ENCODE measurements at places on chromosomes 16 and 17.

GRCh38 chr16:62445909-62446308 is 409.7 kb upstream of the CDH8 start:
- no peak for DNase-seq

DNA sequence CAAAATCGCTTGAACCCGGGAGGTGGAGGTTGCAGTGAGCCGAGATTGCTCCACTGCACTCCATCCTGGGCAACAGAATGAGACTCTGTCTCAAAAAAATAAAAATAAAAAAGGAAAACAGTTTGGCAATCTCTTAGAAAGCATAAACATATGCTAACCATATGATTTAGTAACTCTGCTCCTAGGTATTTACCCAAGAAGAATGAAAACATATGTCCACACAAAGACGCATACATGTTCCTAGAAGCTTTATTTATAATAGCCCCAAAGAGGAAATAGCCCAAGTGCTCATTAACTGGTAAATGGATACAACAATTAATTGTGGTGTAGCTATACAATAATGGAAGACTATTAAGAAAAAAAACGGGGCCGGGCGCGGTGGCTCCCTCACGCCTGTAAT is 18.5 kb upstream of the CDH1 start:
- DNase-seq = no peak

GRCh38 chr17:69461951-69462369 is 47.5 kb downstream of the MAP2K6 start:
- no peak for DNase-seq

DNA sequence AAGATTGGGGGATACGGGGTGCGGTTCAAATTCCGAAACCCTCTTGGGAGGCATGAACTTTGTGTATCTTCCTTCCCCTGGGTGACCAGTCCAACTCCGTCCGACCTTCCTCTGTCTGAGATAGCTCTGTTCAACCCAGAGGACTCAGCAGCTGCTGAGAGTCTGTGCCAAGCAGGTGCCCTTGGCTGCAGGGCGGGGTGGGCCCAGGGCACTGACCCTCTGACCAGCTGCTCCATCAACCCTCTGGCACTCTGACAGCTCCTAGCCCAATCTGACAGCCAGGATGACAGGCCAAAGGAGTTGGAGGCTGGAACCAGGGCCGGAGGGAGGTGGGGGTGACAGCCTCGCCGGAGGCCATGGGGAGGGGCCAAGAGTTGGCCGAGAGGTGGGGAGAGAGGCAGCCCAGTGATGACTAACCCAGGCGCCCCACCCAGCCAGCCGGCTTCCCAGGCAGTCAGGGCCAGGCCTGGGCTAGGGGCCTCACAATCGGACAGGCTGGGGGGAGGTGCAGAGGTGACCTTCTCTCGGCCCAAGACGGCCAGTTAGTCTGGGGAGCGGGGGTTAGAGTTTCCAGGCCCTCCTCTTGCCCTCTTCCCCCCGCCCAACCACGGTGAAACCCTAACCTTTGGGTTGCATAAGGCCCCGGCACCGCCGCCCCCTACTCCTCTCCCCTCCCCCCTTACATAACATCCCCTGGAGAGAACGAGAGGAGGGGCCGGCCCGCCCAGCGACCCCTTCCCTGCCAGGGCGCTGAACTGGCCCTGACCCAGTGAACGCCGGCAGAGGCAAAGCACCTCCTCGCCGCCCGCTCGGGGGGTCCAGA is 5.0 kb upstream of the TLCD2 start:
- peak; percentile 90 for DNase-seq

- DNase-seq = no peak
These were observed 5.1 kb upstream of the HSBP1 start for GRCh38 chr16:83802554-83803205.

DNA sequence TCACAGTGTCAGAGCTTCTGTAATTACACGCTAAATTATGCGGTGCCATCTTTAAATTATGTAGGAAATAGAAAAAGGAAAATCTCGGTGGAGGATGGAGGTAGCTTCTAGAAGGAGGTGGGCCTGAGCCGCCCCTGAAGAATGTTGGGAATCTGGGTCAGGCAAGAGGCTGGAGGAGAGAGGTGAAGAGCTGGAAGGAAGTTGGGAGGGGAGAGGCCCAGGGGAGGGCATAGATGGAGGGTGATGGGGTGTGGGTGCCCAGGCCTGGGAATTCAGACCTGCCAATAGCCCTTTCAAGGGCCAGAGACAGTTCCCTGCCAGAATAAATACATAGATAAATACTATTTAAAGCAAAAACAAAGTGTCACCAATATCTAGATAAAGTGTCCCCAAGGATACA is 415.0 kb upstream of the HSBP1 start:
- no peak for DNase-seq

DNA sequence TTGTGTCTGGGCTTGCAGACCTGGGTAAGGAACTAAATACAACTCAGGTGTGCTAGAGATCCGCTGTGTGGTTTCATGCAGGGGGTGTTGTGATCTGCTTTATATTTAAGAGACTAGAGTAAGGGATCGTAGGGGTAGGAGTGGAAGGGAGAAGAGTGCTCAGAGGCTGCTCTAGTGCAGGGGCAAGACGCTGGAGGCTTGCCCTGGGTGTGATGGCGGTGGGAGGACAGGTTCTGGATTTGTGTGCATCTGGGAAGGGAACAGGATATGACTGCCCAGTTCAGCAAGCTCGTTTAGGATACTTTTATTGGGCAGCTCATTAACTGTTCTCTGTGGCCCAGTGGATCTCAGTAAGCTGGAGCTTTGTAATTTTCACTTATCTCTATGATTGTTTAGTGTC is 47.6 kb downstream of the RPTOR start:
- no peak for DNase-seq

- DNase-seq = peak; percentile 66
These were observed 56.3 kb downstream of the IL21R start for GRCh38 chr16:27458258-27458657.

DNA sequence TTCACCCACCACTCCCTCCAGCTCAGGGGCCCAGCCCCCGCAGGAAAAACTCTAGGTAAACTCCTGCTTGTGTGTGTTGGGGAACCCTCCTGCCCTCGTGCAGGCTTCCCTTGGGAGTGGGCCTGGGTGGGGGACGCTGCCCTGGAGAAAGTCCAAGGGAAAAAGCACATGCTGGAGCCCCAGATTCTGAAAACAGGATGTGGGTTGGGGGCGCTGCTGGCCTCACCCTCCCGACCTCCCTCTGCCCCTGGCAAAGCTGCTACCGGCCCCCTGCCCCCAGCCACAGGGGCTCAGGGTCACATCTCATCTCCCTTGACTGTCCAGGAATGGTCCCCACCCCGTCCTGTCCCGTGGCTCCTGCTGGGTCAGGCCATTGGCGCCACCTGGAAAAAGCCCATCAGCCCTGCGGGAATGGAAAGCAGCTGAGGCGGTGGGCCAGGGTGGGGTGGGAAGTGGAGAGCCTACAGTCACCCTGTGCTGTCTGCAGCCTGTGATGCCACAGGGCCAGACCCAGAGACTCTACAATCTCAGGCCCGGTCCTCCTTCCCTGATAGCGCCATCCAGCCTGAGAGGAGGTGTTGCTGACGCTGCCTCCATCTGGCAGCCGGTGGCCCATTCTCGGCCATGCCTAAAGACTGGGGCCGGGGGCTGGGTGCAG is 2.5 kb upstream of the GJD3 start:
- DNase-seq = no peak

- DNase-seq = no peak
These were observed 141.6 kb downstream of the RGS9 start for GRCh38 chr17:65278820-65279184.

- DNase-seq = no peak
These were observed 61.6 kb downstream of the SKAP1 start for GRCh38 chr17:48368352-48368908.

DNA sequence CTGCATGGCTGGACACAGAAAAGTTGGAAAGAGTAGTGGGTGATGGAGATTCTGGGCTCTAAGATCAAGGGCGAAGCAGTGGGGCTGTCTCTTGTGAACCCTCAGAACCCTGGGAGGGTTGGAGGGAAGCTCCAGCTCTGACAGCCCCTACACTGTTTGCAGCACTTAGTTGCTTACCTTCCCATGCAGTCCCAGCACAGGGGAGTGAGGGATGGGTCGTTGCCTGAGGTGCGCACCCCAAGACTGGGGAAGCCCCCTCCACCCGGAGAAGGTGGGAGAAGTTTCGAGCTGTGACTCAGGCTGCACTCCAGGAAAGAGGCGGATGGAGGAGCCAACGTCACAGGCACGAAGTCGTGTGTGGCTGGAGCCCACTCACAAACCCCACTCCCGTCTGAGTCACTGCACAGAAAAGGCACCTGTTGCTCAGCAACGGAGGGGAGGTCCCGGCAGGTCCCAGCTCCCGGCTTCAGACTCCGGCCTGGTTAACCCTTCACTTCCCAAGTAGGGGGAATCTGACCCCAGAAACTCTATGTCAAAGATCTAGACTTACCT is 60.1 kb downstream of the AIPL1 start:
- peak; percentile 37 for DNase-seq

DNA sequence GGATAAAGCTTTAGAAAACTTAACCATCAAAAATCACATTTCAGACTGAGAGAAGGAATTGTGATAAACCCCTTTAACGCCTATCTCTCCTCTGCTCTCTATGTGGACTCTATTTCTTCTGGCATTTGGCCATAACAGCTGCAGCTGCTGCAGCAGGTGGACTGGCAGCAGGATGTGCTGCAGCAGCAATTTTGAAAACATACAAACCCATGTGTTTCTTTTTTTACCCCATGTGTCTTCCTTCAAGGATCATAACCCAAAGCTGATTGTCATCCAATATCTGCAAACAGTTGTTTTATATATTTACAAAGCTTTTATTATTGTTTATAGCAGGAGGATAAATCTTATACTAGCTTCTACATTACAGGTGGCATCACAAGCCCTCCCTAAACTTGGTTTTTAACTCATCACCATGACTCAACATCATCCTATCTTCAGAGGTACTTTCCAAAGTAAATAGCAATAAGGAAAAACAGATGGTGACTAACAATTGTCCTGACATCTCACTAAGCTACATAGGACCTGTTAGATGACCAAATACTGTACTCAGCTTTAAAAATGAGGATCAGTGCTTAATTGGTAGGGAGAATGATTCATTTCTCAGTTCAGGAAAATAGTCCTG is 14.5 kb upstream of the KRTAP9-2 start:
- peak; percentile 58 for DNase-seq

GRCh38 chr17:49901460-49902331 is 53.8 kb upstream of the TAC4 start:
- no peak for DNase-seq

- DNase-seq = no peak
These were observed 42.2 kb downstream of the WWP2 start for GRCh38 chr16:69804297-69804696.

DNA sequence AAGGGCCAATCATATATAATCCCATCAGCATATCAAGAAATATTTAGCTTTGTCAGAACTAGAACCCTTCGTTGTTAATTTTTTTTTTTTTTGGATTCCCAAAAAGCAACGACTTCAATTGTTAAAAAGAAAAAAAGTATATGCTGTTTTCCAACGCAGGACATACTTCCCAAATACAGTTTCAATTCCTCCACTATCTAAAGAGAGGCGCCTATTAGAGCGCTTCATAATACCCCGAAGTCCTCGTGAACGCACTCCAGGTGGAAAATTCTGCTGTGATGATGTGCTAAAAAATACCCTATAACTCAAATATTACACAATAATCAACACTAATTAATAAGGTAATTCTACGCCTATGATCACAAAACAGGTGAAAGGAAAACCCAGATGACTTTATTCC is 20.8 kb downstream of the GNA13 start:
- DNase-seq = no peak

DNA sequence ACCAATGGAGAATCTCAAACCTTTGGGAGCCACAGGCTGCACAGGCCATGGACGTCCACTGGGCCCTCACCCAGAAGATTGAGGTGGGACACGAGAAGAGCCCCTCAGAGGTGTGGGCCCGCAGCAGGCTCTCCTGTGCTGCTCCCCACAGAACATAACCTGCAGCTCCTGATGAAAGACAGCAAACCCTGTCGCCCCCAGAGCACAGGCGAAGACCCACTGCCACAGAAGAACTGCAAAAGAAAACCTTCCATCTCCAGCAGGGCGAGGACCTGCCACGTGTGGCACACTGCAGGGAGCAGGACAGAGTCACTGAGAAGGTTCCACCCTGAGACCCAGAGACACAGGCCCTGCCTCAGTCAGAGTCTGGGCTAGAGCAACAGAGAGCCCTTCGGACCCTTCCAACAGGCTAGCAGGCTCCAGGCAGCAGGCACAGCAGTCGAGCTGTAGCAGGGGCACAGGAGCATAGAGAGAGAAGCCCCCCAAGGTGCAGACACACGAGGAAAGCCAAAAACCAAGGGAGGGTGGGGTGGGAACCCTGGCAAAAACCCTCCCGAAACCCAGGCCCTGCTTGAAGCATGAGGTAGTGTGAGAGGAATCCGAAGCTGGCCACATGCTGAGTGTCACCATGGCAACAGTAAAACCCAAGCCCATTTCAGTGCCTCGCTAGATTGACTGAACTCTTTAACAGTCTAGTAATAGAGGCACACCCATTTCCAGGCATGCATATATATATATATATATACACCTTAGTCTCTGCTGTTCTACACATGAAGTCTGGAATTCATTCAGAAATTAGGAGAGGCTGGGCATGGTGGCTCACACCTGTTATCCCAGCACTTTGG is 60.0 kb upstream of the CHMP6 start:
- peak; percentile 73 for DNase-seq

DNA sequence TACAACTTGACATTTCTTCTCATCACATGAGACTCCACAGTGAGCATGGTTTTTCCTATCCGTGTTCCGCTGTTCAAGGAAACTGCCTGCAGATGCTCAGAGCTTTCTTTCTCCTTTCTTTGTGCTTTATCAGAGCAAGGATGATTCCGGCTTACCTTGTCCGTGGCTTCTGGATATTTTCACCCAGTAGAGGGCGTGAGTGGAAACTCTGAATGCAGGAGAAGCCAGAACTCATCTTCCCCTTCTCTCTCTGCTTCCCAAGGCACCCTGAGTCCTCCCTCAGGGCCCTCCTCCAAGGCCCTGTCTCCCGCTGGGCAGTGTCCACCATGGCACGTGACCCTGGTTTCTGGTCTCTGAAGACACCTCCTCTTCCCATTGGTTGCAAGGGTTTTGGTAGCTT is 721.1 kb upstream of the RBFOX1 start:
- DNase-seq = no peak

DNA sequence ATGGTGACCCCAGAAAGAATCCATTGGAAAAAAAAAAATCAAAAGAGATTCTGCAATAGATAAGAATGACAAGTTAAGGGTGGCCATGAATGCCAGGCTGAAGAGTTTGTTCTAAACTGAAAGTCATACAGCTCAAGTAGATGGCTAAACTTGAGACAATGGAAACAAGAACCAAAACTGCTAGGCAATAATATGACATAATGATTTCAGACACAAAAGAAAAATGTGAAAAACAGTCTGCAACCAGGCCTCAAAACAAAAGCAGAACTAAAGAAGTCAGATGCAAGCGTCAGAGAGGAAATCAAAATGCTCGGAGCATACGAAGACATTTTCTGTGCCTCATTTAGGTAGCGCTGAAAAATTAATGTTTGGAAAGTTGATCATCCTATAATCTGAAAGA is 54.4 kb upstream of the YPEL2 start:
- no peak for DNase-seq

All from tongue (tissue), 3 donors.